DMS153 (cell line): ENCODE measurements at places on chromosomes 7 and 10.

GRCh38 chr7:69739190-69739589 lies 140.9 kb downstream of the AUTS2 start:
- DNase-seq, result no peak

GRCh38 chr7:359766-360361 lies 69.9 kb downstream of the FOXL3 start:
- DNase-seq, result no peak

DNA sequence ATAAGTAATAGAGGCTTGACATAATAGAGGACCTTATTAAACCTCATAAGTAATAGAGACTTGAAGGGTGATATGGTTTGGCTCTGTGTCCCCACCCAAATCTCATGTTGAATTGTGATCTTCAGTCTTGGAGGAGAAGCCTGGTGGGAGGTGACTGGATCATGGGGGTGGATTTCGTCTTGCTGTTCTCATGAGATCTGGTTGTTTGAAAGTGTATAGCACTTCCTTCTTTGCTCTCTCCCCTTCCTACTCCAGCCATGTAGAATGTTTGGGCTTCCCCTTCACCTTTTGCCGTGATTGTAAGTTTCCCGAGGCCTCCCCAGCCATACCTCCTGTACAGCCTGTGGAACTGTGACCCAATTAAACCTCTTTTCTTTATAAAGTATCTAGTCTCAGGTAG lies 8.6 kb downstream of the KIFBP start:
- no peak for DNase-seq

GRCh38 chr10:110058212-110058611 lies 50.4 kb downstream of the ADD3 start:
- peak; percentile 7 for DNase-seq

- no peak for DNase-seq
Measured at GRCh38 chr10:120598386-120598785, 141.4 kb downstream of the PLPP4 start.

- DNase-seq, result no peak
Measured at GRCh38 chr7:55094092-55094690, 75.4 kb downstream of the EGFR start.

- no peak for DNase-seq
Measured at GRCh38 chr7:37532636-37533035, 84.0 kb upstream of the ELMO1 start.

- no peak for DNase-seq
Measured at GRCh38 chr10:69220041-69220451, at the start of gene HKDC1. Gene HKDC1 (plus strand): TSS chr10:69220332. CDS start chr10:69220436, 104 bp downstream.

GRCh38 chr7:31938650-31939049 lies 131.6 kb downstream of the PDE1C start:
- no peak for DNase-seq

GRCh38 chr7:3289996-3290395 lies 11.1 kb upstream of the SDK1 start:
- no peak for DNase-seq

DNA sequence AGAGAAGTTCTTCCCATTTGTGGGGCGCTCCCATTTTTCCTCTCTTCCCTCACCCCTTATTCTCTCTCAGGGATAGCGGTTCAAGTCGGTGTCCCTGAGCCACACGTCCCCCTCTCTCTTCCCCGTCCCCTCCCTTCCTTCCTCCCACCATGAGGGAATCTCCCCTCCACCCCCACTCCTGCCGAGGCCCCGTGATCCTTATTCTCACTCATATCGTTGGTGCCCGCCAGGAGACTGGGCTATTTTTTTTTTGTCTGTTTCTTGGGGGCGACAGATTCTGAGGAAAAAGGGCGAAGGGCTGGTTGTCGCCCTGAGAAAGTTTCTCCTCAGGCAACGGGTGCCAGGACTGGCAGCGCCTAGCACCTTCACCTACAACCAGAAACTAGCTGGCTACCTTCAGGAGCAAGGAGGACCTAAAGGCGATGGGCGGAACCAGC lies 723 bp downstream of the ZCWPW1 start:
- no peak for DNase-seq
